ENCODE measurements at places on chromosomes 4 and X.
A peak's percentile ranks its signal among the peaks of the same experiment; 100 is the strongest.

GRCh38 chr4:44861756-44862155 is 135.4 kb upstream of the GNPDA2 start:
- no peak for DNase-seq

DNA sequence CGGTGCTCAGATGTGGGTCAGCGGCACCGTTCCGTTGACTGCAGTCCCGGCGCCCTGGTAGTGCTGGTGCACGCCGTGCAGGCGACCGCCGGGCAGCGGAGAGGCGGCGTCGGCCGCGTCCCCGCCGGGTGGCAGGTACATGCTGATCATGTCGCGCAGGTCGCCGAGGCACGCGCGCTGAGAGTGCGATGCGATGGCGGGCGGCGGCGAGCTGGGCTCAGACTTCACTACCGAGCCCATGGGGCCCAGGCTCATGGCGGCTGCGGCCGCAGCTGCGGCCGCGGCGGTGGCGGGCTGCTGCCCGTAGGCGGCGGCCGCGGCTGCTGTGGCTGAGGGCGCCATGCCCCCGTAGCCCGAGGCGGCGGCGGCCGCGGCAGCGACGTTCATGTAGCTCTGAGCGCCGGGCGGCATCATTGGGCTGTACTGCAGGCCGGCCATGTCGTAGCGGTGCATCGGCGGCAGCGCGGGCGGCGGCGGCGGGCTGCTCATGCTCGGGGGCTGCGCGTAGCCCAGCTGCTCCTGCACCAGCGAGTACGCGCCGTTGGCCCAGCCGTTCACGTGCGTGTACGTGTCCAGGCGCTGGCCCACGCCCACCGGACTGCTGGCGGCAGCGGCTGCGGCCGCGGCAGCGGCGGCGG is 1.0 kb downstream of the SOX3 start:
- DNase-seq = no peak

- DNase-seq = no peak
Measured at GRCh38 chrX:3393178-3393577, 46.7 kb upstream of the MXRA5 start.

DNA sequence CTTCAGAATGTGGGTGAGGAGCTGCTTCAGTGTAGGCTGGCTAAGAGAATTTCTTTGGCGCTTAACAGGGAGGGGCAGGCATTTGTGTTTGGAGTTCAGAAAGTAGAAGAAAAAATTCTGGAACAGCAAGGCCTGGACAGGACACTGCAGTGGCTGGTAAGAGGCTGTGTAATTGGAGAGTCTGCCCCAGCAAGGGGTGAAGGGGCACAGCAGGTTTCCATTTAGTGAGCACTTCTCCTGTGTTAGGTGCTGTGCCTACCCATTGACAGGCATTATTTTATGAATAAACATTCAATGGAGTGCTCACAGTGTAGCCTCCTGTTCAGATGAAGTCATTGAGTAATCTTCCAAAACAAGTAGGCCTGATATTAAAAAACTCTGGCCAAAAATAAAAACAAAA is 10.7 kb upstream of the CPE start:
- DNase-seq = no peak

GRCh38 chrX:150352581-150352980 is 10.5 kb upstream of the MAMLD1 start:
- DNase-seq = no peak

DNA sequence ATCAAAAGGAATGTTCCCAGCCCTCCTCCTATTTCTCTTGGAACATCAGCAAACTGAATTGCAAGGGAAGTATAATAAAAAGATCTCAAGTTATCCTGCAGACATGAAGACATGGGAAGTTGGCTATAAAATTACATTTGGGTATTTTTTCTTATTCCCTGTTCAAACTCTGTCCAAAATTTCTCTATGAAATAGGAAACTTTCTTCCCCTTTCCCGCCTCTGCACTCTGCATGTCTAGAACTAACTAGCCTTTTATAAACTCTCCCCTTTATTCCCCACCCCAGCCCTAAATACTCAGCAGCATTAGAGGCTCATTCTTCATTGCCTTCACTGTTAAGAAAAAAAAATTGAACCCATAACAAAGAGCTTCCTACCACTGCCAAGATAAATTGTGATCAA is 126.7 kb upstream of the EDNRA start:
- DNase-seq = no peak

DNA sequence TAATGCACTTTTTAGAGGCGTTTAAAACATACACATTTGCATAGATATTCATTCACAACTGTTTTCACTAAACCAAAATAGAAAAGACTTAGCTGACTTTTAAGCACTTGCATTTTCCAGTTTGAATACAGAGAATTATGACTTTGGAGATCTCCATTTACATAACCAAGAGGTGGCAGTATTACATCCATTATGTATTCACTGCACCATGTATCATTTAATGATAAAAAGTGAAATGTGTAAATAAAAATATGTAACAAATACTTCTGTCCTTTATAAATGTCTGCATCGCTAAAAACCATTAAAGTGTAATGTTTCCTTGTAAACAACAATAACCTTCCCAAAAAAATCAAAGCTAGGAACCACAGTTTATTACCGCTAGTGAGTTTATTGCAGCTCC is 413.2 kb downstream of the FGF13 start:
- no peak for DNase-seq

DNA sequence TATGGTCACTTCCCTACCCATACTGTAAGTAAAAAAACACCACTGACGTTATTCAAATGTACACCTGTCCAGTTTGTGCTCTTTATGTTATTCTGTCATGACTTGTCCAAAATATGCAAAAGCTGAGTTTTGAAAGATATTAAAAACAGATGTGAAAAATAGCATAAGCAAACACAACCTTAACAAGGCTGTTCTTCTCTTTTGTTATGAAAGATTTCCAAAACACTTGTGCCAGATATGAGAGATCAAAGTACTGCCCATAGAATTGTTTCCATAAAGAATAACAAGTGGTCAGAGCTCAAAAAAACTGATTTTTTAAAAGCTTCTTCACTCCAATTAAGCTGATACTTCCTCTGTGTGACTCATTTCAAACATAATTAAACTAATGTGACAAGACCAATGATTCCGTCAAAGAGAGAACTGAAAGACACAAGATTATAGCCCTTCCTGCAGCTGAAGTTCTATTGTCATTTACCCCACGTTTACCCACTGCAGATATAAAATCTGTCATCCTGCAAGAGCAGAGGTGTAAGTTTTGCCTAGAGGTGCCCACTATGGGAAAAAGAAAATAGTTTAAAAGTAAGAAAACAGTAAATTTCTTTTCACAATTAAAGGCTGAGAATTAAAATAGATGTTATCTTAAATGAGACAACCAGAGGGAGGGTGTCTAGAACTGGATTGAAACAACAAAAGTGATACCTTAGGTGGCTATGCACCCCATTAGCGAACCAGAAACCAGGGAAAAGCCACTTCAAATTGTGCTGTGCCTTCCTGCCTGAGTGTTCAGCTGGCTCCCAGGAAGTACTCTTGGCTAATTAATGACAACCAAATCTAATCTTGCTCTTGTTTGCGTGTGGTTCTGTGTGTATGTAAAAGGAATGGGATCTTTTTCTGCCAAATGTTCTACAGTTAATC is 30.1 kb downstream of the RASSF6 start:
- no peak for DNase-seq

DNA sequence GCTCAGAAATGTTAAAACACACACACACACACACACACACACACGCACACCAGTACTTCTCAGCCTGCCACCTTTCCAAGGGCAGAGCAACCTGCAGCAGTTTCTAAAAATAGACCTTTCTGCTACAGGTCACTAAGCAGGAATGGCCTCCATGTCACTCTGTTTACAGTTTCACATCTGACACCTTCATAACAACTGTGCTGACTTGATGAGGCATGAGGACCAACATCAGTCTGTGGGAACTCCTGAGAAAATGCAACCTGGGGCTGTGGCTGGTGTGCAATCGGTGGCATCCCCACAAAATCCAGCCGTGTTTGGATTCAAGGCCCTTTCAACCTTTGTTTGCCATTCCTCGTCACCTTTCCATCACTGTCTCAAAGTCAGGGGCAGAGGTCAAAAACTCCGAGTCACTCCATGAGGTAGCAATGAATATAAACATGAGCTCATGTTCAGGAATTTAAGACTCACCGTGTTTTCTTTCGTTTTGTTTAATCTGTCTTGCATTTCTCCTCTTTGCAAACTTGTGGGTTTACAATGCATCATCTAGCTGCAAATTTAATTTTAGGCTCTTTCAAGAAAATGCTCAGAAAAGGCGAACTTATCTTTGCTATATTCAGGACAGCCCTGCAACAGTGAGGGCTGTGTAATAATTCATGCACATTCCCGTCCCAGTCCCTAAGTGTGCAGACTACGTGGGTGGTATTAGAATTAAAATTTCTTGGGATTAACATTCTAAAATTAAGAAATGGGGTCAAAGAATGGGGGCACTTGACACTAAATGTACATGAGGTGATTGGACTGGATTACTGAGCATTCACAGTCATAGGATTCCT is 135.3 kb downstream of the SHROOM3 start:
- no peak for DNase-seq

- DNase-seq = no peak
Measured at GRCh38 chrX:118550792-118551191, 55.2 kb downstream of the DOCK11 start.

GRCh38 chr4:167785523-167785922 is 306.8 kb upstream of the ANXA10 start:
- DNase-seq = no peak

DNA sequence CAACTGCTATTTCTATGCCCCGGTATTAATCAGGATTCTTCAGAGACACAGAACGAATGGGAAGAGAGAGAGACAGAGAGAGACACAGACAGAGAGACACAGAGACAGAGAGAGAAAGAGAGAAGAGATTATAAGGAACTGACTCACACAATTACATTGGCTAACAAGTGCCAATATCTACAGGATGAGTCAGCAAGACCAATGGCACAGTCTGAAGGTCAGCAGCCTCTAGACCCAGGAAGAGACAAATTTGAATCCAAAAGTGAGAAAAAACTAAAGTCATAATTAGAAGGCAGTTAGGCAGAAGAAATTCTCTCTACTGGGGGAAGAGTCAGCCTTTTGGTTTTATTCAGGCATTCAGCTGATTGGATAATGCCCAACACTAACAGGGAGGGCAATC is 187.3 kb downstream of the MAB21L2 start:
- no peak for DNase-seq

- DNase-seq = no peak
Measured at GRCh38 chrX:151789179-151789800, 54.7 kb downstream of the CNGA2 start.

DNA sequence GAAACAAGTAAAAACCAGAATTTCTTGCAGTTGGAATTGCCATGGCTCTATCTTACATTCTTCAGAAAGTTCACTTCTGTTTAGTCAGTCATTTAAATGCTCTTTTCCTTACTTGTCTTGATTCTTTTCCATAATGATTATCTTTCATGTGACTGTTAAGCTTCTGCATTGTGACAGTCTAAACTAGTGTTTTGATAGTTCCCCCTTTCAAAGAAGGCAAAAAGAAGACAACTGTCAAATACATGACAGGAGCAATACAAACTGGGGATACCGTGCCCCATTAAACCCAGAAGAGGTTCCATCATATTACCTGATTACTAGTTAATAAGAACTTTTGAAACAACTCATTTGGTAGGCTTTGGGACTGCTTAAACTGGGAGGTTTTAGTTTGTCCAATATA is 476.2 kb downstream of the PCDH19 start:
- no peak for DNase-seq

GRCh38 chrX:41664908-41665307 is 23.9 kb upstream of the GPR34 start:
- no peak for DNase-seq

DNA sequence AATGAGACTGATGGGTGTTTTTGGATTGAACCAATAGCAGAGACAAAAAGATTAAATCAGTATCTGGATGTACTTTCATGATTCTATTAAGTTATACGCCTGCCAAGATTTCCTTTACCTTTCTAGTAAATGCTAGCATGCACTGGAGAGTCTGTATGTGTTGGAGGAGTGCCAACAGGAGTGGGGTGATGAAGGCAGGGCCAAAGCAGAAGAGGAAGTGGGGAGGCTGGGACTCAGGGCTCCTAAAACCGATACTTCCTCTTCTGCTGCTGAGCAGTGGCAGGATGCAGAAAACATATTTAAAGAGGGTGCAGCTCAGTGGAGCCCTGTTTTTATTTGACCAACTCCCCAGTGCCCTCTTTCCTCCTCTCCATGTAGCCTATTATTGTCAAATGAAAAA is 5.6 kb downstream of the CYSLTR1 start:
- DNase-seq = peak; percentile 0

GRCh38 chrX:119218198-119218597 is 17.9 kb upstream of the PGRMC1 start:
- DNase-seq = no peak

DNA sequence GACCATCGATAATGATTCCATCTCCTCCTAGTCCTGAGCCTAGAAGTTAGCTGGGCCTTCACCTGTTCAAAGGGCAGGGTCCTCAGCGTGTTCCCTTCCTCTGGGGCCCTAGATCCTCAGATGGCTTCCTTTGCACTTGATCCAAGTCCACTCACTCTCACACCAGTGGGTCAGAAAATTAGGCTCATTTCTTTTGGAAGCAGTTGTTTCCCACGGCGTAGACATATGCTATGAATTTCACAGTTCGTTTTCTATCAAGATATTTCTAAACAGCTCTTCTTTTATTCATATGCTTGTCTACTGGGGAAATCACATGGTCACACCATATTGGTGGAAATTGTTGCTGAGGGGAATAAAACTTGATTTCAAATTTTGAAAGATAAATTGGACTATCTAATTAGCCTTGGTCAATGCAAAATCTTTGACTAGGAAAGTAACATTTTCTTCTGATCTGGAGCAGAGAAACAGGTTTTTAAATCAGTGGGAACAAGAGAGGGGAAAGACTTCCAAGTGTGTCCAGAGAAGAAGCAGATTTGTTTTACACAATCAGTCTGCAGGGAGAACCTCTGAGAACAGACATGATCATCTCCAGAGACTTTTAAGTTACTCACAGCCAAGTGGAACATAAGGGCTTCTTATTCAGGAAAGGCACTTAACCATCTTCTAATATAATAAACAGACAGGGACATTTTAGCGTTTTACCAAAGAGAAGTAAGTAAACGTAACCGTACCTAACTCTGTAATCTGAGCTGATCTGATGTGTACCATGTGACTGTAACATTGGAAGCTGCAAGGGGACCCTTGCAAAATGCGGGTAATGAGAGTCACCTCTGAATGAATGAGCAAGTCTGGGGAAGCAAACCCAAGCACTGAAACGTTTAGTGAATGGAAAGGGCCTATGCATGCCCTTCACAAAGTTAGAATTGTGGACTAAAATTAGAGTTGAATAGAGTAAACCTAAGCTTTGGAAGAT is 455.7 kb upstream of the FAT1 start:
- DNase-seq = no peak

DNA sequence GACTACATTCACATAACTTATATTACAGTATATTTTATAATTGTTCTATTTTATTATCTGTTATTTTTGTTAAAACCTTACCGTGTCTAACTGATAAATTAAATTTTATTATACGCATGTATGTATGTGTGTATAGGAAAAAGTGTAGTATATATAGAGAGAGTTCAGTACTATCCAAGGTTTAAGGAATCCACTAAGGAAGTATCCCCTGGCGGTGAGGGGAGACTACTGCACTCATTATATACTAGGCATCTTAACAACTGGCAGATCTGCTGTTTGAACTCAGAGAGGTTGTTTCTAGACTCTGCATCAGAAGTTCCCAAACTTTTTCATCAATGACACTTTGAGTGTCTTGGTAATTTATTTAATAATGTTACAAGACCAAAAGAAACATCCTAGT is 70.9 kb downstream of the NDST4 start:
- no peak for DNase-seq

- no peak for DNase-seq
Measured at GRCh38 chr4:102527695-102528283, 26.6 kb downstream of the NFKB1 start.

All from activated CD8-positive, alpha-beta memory T cell treated with anti-CD3 and anti-CD28 coated beads for 1 hour (primary cell).